T-cell (primary cell): ENCODE measurements at places on chromosomes 1 and 21. TPM values are rescaled to one million over a fixed set of nuclear protein-coding genes. Genes with fewer than 3 reads are reported as not detected.

The PODN gene
- total RNA-seq, result 0.22 TPM

The IVL gene
- not detected for total RNA-seq

The HTR6 gene
- 0.16 TPM for total RNA-seq

The COL16A1 gene
- total RNA-seq, result 0.41 TPM

The UBL4B gene
- not detected for total RNA-seq

The TSSK3 gene
- 0.65 TPM for total RNA-seq
